NCI-H446 treated with DMSO at 0.1 percent for 48 hours (cell line): ENCODE measurements at places on chromosomes 2 and 18.

DNA sequence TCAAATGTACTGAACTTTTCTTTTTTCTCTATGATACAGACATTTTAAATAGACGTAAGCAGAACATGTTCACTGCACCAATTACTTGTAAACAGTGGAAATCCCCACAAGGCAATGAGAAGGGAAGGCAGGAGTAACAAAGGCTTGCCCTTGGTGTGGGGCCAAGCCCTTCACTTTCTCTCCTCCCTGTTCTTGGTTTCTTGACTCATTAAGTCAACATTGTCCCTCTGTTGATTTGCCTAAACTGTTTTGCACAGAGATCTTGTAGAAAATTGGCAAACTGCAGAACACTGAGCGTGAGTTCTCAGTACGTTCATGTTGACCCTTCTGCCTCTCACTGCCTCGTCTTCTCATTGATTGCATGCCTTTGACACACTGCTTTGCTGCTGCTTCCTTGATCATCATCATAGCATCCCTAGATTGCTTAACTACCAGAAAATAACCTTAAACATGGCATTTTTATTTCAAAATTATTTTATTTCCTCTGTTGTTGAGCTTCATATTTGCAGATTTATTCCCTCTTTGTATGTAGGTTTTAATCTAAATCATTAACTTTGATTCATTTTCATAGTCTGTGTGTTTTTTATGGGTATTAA is 257.7 kb downstream of the PTGR3 start:
- peak; percentile 47 for DNase-seq

DNA sequence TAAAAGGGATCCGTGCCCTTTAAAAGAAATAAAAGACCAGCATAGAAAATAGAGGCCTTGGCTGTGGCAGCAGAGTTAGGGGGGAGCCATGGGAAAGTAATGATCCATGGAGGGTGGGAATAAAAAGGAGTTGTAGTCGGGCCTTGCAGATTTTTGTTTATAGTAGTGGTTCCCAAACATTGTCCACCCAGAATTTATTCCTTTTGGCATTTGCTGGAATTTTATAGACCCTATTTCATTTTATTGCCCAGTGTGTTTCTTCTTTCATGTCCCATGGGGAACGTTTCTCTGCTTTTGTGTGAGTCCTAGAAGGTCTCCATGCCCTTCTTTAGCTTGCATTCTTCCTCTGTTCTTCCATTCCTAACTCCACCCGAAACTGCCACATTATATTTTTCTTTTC is 222.2 kb downstream of the LTBP1 start:
- DNase-seq: no peak

DNA sequence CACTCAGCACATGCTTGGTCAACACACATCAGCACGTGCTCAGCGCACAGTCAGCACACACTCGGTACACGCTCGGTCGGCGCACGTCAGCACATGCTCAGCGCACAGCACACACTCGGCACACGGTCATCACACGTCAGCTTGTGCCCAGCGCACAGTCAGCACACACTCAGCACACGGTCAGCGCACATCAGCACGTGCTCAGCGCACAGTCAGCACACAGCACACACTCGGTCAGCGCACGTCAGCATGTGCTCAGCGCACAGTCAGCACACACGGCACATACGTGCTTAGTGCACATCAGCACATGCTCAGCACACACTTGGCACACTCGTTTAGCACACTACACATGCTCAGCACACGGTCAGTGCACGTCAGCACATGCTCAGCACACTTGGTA is 49.7 kb upstream of the NFATC1 start:
- DNase-seq: no peak

DNA sequence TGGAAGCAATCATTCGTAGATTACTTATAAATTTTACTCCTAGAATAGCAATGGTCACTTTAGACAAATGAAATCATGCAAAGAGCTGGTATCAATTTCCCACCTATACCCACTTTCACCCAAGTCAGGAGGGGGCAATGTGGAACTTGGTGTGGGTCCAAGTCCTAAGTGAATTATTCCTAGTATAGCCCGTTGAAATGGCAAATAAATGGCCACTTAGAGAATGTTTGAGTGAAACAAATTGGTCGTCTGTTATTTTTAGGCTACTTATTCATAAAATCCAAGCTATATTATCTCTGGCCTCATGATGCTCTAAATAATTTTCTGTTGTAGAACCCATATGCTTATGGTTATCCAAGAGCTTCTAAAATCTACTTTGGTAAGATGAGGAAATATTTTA is 98.1 kb downstream of the MYO3B start:
- no peak for DNase-seq

DNA sequence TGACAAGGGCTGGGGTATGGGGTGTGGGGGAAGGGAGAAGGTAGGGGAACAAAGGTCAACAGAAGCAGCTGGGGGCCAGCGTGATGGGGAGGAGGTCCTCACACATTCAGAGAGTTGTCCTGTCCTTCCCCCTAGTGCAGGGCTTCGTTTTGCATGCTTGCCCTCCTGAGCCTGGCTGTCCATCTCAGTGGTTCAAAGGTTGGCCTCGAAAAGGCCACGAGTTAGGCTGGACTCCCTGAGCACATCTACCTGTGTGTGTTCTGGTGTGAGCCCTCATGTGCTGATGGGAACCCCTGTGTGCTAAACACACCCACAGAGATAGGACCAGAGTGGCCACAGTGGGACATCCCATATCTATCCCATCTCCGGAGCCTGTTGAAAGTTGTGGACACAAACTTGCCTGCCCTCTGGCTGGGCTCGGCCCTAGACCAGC is 51.9 kb downstream of the EPAS1 start:
- no peak for DNase-seq

GRCh38 chr2:217774232-217774631 is 228.6 kb downstream of the TNS1 start:
- no peak for DNase-seq

DNA sequence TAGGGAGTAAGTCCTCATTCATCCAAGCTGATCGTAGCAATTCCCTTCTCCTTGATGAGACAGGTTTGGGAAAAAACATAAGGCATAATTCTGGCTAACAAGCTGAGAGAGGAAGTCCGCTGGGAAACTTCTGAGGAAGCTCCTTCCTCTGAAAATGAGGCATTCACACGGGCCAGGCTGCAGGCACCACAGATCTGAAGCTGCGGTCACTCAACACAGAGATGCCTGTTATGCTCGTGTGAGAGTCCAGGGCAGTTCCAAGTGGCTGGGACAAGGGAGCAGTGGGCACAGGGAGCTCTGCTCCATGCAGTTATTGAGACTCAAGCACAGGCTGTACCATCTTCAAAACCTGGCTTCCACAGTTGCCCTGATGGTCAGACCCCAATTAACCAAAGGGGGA is 200.9 kb upstream of the ID2 start:
- DNase-seq: no peak

DNA sequence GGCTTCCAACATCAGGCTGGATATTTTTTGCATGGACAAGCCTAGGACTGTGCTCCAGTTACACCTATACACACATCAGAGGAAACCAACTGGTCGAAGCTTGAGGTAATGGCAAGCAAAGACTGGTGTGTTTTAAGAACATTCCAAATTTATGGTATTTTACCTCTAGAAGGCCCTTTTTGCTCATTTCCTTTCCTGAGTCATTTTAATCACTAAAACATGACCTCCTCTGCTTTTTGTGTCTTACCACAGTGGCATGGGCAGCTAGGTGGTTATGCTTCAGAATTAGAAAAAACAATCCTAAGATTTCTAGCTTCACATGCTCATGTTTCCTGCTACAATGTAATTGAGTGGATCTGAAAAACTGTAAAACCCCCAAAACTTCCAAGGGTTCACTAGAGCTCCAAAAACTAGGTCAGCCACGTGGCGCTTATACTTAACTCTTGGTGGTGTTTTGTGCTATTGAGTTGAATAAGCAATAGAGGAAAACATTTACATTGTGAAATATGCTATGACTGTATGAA is 30.6 kb upstream of the CHRNA1 start:
- no peak for DNase-seq

DNA sequence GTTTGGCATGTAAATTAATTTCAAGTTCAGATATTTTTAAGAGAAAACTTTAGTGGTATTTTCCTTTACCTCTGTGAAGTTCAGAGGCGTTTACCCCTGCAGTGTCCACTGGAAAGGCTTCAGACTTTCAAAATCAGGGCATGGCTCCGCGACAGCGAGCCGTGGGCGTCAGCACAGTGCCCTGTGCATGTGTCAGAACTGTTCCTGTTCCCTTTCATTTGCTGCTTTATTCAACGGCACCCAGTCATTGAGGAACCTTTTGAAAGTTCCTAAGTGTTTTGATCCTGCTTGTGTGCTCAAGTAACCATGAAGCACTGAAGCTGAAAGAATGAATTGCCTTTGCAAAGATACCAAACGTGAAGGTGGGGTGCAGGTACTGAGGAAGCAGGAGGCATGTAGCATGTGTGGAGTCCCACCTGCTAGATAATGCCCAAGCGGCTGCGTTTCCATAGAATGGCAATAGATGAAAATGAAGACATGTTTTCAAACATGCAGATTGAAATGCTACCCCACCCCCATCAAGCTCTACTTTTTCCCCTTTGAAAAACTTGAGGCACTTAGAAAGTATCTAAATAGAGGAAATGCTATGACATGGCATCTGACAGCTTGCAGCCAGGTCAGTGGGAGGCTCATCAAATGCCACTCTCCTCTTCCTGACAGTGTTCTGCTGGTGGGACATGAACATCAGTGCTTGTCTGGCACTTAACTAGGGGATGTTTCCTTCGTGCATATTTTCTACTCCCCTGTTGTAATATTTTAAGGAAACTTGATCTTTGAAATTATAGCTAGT is 148.6 kb downstream of the ZNF236 start:
- no peak for DNase-seq

- no peak for DNase-seq
Measured at GRCh38 chr2:86513948-86514660, 49.1 kb downstream of the CHMP3 start.

GRCh38 chr2:170354855-170355780 is 177.2 kb downstream of the MYO3B start:
- DNase-seq: peak; percentile 27

GRCh38 chr2:220835583-220835982 is 736.5 kb downstream of the EPHA4 start:
- DNase-seq: no peak

DNA sequence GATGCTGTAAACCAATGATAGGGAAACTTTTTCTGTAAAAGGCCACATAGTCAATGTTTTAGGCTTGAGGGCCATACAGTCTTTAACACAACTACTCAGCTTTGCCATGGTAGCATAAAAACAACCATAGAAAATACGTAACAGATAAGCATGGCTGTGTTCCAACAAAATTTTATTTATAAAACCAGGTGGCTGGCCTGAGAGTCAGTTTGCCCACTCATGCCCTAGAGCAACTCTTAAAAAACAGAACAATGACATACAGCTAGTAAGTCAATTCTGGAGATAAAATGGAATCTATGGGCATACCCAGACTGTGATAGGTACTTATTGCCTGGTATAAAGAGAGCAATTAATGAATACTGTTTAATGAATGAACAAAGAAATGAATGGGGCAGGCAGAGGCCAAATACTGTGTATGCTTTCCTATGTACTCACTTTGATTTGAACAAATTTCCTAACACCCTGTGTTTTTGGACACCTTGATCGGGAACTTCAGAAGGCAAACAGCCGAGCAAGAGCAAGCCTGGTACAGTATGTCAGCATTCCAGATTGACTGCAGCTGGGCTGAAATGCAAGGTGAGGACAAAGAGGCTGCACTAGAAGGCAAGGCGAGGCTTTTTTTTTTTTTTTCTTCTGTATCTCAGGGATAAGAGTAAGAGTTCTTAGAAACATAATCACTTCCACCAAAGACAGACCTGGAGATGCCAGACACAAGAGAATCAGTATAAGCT is 315.3 kb downstream of the CLIP4 start:
- DNase-seq: no peak

DNA sequence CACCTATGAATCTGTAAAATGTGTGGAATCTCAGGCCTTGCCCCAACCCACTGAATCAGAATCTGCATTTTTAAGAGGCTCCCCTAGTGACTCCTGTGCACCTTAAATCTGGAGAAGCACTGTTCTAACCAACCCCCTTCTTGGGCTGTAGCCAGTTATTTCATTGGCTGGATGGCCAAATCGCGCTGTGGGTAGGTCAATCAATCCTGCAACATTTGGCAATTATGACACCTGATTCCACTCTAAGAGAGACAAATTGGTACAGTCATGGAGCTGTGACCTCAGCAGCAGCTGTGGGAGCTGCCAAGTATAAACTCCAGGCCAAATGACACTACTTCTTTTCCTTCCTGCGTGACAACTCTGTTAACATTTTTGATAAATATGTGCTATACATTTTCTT is 208.7 kb downstream of the CLIP4 start:
- peak; percentile 81 for DNase-seq

DNA sequence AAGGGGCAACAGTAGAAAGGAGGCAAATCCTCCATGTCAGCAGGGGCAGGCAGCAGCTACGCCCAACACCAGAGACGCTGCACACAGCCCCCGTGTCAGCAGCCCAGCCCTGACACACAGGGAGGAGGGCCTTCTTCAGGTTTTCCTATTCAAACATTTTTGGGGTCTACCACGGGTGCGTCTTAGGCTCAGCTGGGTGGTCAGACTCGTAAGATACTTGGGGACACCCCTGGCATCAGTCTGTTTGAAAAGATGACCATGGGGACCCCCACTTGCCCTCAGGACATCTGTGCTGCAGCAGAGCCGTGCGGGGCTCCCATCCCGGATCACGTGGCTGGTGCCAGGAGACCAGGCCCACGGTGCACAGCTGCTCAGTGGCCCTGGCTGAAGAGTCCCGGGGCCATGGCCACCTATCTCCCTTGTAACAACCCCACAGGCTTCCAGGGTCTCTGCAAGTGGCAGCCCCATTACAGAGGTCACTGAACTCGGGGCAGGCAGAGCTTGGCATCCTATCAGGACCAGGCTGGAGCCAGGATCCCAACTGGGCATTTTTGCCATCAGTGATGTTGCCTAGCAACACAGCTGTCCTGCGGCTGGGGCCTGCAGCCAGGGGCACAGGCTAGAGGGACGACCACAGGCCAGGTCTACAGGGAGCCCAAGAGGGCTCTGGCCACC is 82.5 kb downstream of the EDAR start:
- DNase-seq: no peak

GRCh38 chr2:55012672-55013484 is 37.4 kb downstream of the RTN4 start:
- DNase-seq: no peak

DNA sequence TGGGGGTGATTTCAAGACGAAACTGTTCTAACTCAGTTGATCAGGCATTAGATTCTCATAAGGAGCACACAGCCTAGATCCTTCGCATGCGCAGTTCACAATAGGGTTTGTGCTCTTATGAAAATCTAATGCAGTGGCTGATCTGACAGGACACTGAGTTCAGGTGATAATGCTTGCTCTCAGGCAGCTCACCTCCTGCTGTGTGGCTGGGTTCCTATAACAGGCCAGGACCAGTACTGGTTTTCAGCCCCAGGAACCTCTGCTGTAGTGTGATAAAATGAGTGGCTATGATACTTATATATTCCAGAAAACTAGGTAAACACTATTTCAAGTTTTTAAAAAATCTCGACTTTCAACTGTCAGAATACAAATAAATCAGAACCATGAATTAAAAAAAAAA is 271.4 kb downstream of the GALNT13 start:
- DNase-seq: no peak

GRCh38 chr18:3248658-3249359 is 1.2 kb downstream of the MYL12A start:
- DNase-seq: no peak
